ENCODE measurements at places on chromosomes 3 and 15.

- DNase-seq: no peak
Measured at GRCh38 chr15:89749951-89750559, 994 bp downstream of the MESP1 start.

- DNase-seq: no peak
Measured at GRCh38 chr3:42819351-42819965, 10.2 kb downstream of the ACKR2 start.

DNA sequence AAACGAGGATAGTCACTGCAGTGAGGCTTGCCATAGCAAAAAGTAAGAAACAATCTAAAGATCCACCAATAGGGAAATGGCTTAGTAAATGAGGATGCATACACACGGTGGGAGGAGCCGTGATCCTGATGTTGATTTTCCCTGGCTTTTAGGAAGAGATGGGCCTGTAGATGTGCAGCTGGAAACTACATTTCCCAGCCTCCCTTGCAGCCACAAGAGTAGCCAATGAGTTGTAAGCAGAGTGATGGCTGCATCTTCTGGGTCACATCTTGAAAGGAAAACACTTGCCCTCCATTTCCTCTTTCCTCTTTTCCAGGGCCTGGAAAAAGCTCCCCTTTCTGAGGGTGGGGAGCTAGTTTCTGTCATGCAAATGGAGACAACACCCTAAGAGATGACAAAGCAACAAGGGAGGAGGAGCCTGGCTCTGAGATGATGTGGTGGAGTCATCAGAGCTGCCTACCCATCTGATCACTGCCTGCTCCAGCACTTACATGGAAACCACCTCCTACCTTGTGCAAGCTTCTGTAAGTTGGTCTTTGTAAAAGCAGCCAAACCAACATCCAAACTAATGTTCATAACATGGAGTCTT lies 139.1 kb downstream of the TLE3 start:
- no peak for DNase-seq

- DNase-seq: no peak
Measured at GRCh38 chr15:82846621-82847020, 37.2 kb downstream of the WHAMM start.

GRCh38 chr3:61814674-61815073 lies 253.3 kb downstream of the PTPRG start:
- DNase-seq: no peak

- DNase-seq: no peak
Measured at GRCh38 chr15:68343579-68344225, 66.2 kb downstream of the FEM1B start.

DNA sequence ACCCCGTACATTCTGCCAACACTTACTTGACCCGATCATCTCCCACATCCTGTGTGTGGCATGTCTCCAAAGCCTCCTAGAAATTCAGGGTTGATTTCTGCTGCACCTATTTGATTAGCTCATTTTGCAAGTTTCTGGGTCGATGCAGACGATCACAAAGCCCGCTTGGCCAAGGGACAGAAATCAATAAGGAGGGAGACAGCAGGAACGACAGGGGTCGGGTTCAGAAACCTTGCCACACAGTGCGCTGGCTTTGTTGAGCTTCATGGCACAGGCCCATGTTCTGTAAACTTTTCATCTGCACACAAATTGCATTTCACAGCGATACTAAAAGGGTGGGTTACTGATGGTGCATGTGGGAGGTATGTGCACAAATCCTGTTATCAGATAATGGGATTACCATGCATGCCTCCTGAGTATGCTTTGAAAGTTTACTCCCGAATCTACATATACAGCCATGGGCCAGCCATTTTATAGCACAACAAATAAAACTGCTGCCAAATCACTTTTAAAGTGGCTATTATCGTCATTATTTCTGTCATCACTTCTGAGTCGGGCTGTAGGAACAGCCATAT lies 95.9 kb upstream of the ATP11B start:
- no peak for DNase-seq

GRCh38 chr15:33638453-33638852 lies 327.7 kb downstream of the RYR3 start:
- DNase-seq: no peak

- DNase-seq: no peak
Measured at GRCh38 chr3:97994328-97994945, 22.2 kb upstream of the RIOX2 start.

GRCh38 chr3:30475038-30475808 lies 131.2 kb upstream of the TGFBR2 start:
- DNase-seq: no peak

DNA sequence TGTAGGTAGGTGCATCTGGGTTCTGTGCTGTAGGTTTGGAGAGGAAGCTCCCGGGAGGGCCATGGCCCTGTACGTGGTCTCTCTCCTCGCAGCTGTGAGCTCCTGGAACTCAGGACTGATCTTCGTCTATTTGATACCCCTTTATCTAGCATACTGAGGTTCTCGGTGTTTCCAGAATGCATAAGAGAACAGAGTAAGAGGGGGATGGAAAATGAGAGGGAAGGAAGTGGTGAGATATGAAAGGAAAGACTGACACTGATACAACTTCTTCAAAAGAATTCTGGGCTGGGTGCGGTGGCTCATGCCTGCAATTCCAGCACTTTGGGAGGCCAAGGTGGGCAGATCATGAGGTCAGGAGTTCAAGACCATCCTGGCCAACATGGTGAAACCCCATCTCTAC lies 90.7 kb downstream of the CHRD start:
- DNase-seq: no peak

DNA sequence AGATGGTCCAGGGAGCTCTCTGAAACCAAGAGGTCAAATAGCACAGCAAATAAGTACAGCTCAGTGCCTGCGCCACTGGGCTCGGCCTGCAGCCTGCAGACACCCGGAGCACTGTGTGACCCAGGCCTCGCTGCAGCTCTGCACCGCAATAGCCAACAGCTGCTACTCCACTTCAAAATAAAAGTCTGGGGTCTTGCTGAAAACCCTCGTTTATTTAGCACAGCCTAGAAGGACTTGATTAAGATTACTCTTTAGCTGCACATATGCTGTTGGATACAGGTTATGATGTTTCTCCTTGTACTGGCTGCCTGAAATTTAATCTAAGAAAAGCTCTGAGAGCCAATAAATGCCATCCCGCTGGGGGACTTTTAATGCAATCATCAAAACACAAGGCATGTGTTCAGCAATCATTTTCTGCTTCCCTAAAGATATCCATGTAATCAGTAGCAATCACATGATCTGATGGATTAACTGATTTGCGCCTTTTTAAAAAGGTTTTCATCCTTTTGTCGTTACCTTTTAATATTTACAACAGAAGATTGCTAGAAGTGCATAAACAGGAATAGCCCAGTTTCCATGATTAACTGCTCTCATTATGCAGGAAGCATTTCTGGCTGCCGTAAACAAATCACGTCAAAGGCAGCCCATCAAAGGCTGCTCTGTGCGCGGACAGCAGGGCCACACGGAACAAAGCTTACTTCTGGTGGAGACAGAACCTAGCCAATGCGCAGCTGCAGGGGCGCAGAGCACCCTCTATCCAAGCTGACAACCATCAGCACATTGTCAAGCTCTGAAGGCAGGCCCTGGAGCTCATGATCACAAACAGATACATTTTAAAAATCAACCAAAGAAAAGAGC lies 58.8 kb downstream of the CLASP2 start:
- DNase-seq: no peak

GRCh38 chr15:66302489-66303278 lies 9.3 kb downstream of the DIS3L start:
- DNase-seq: no peak

DNA sequence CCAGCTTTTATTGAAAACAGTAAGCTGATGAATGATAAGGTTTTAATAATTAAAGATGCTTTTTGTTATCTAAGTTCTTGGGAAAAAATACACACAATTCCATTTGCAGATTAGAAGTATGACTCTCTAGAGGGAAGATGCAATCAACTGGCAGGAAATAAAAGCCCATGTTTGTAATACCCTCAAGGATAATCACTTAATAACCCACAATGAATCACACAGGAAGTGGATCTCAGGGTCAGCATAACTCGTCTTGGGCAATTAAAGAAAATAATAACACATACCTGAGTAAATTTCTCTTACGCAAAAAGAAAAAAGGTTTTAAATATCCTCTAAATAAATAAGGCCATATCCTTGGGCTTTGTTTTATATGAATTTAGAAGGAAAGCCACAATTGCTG lies 9.4 kb upstream of the EID1 start:
- DNase-seq: no peak

- DNase-seq: no peak
Measured at GRCh38 chr3:8603115-8603710, 41.4 kb downstream of the SSUH2 start.

DNA sequence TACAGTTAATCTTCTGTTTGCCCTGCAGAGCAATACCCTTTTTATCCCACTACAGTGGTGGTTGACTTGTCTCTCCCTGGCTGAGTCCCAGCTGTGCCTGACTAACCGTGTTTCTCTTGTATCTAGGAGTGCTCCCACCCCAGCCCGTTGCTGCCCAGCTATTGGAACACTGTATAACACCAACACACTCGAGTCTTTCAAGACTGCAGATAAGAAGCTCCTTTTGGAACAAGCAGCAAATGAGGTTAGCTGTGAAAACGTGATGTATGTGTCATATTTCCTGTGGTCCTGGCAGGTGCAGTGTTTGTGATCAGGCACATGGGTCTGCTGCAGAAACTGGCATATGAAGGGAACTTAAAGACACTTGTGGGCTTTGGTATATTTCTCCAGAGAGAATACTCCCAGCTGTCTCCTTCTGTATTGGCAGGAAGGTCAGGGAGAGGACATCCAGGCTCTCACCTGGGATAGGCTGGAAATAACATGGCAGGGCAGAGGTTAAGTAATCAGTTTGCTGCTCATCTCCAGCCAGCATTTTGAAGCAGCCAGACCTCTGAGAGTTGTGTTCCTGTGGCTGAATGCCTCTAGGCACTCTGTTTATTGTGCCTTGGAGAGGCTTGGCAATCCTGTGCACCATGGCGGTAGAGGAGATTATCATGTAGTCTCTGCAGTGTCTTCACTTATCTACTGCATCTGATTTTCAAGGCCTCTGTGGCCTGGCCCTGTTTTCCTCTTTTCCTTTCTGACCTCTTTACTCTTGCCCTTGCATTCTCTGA lies 34.8 kb downstream of the ATG7 start:
- DNase-seq: no peak

DNA sequence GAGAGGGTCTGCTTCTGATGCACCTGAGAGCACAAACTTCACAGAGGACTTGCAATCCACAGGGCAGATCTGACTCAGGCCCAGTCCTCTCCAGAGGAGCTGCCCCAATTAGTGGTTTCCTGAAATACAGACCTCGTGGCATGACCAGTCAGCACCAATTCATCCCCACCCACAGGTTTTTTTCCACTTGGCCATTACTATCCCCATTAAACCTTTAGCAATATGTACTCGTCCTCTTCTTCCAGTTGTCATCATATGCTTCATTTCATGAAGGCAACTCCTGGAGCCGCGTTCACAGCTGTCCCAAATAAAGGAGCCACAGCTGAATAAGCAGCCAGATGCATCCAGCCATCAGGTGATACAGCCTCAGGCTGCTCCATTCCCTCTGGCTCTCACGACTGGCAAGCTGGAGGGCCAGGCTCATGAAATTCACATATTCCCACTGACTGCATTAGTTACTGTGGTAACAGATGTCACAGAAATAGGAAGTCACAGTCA lies 163.1 kb downstream of the FMN1 start:
- DNase-seq: peak; percentile 37

DNA sequence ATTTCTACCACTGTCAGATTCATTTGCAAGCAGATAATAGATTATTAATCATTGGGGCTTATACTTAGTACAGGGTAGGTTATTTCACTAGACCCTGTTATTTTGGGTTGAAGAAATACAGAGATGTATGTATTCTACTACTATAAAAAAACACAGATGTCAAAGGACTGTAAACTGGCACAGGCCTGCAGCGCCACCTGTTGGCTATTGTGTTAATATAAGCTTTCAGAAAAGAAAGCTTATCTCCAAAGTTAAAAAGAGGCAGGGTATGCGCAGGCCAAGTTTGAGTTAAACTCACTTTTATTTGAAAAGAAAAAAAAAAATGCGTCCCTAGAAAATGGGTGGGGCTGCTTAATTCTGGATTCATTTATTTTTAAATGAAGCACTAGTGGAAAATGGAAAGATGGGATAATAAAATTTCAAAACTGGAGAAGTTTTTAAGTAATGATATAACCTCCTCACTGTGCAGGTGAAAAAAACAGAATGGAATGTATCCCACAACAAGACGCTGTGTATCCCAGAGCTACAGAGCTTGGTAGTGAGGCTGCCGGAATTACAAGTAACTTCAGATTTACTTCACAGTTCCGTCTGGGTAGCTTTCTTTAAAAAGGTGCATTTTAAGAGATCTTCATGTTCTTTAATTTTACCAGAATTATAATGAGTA lies 407.2 kb upstream of the TGFBR2 start:
- no peak for DNase-seq

GRCh38 chr3:62135741-62136140 lies 237.6 kb downstream of the FEZF2 start:
- no peak for DNase-seq

GRCh38 chr3:8970971-8971589 lies 7.8 kb upstream of the RAD18 start:
- peak; percentile 65 for DNase-seq

GRCh38 chr3:51637941-51638471 lies 33.0 kb upstream of the TEX264 start:
- no peak for DNase-seq

DNA sequence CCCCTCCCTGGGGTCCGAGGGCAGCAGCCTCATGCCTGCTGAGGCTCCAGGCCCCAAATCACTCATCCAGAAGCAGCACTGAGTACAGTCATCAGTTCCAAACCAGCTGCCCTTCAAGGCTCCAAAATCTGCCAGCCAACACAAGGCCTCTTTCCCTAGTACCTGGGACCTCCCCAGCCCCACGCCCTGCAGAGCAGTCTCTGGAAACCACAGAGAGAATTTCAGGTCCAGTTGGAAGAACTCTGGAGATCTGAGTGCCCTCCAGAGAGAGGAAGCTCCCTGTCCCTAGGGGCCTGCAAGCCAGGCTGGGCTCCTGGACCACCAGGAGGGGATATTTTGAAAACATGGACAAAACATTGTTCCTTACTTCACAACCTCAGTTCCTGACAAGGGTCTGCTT lies 26.2 kb downstream of the TKT start:
- no peak for DNase-seq

GRCh38 chr3:192869131-192870031 lies 48.3 kb downstream of the MB21D2 start:
- DNase-seq: peak; percentile 11

DNA sequence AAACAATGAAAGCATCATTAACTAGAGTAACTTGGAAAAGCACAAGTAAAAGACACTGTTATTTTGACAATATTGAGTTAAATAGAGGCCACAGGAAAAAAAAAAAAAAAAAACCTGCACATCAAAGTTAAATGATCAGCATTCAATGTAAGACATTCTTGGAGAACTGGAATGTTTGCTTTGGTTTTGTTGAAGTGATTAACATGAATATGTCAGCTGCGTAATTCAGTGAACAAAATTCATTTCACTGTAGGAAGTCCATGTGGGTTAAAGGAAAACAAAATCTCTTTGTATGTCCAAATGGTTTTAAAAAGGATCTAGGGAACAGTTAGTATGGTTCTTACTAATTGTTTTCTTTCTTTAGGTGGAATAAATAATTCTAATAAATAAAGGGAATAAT lies 252.8 kb upstream of the CNTN6 start:
- DNase-seq: no peak

- no peak for DNase-seq
Measured at GRCh38 chr3:120425572-120426250, 25.1 kb downstream of the FSTL1 start.

Measured in SW 1271 (cell line).